NT2/D1 (cell line): ENCODE measurements at places on chromosomes 2 and 18.

GRCh38 chr2:42238644-42239288 lies 69.6 kb downstream of the EML4 start:
- no peak for DNase-seq

GRCh38 chr2:165905854-165906253 lies 47.7 kb downstream of the TTC21B start:
- no peak for DNase-seq

DNA sequence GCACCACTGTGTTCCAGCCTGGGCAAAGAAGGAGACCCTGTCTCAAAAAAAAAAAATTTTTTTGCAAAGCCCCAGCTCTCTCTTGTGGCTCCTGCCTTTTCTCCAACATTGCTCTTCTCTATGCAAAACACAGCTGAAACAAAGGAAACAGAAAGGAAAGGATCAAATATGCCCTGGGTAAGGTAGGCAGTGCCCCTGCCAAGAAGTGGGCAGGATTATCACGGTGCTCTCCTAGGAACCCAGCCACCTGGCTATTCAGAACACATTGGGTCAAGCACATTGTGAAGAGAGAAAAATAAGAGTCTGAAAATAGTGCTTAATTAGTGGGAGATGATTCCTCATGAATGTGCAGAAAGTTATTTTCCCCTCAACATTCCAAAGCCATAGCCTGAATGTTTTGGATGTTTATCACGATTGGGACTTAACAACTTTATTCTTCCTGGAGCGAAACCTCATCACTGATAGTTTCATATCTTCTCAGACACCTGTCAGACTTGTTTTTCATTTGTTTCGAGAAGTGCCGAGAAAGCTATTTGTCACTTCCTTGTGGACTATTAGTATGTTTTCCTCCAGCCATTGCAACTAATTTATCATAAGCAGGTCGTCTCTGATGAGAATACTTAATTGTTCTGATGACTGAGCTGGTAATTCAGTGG lies 42.7 kb upstream of the RPL31 start:
- no peak for DNase-seq

DNA sequence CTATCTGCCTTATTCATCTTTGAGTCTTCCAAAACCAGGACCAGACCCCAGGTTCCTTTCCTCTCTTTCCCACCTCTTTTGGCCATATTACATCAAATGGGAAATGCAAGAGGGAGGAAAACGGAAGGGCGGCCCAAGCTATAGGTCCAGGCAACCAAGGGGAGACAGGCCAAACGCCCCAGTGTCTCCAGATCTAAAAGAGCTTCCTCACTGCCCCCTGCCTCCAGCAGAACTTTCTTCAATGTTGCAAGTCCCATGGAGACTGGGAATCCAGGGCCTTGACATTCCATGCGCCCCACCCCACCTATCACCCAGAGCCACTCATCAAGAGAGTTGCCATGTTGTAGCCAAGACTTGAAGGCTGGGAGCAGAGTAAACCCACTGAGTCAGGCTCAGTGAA lies 15.4 kb downstream of the TNS1 start:
- DNase-seq = no peak

- DNase-seq = no peak
Measured at GRCh38 chr2:112474844-112475486, 7.0 kb upstream of the TTL start.

DNA sequence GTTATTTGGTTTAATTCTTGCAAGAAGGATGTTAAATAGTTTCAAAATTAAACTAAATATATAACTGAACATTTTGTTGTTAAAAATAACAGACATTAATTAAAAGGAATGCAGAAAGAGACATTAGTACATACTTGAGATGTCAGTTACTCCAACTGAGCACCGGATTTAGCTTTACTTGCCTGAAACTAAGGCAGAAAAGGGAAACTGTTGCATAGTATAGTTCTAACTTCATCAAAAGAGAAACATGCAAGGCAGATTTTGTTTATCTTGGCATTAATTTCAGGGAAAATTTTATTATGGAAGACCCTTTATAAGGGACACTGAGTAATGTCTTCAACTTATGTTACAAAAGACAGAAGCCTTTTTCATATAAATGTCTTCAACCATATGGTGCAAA lies 218.3 kb downstream of the STK39 start:
- no peak for DNase-seq

DNA sequence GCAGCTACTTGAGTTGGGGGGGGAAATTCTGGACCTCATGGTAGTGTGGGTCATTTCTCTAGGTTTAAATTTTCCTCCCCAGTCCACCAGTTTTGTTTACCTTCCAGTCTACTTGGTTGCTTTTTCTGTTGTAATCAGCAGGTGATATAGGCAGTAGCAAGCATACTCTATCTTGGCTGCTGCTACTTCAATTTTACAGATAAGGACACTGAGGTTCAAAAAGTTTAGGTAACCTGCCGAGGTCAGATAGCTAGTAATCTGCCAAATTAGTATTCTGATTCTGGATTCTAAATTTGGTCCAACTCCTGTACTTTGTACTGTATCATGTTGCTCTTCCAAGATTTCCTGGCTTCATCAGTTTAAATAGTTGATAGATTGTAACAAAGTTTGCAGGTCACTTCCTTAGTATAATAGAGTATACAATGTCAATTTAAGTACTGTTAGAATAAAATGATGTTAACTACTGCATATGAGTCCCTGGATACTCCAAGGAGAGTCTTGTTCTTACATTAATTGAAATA lies 34.7 kb downstream of the ANTXR1 start:
- DNase-seq = no peak

- no peak for DNase-seq
Measured at GRCh38 chr2:141957827-141958450, 172.9 kb downstream of the LRP1B start.

- DNase-seq = no peak
Measured at GRCh38 chr2:212619954-212620353, 81.4 kb upstream of the ERBB4 start.

- DNase-seq = no peak
Measured at GRCh38 chr2:135532581-135532980, 1.3 kb downstream of the R3HDM1 start.

GRCh38 chr2:33265584-33266338 lies 210.7 kb upstream of the RASGRP3 start:
- DNase-seq = no peak

DNA sequence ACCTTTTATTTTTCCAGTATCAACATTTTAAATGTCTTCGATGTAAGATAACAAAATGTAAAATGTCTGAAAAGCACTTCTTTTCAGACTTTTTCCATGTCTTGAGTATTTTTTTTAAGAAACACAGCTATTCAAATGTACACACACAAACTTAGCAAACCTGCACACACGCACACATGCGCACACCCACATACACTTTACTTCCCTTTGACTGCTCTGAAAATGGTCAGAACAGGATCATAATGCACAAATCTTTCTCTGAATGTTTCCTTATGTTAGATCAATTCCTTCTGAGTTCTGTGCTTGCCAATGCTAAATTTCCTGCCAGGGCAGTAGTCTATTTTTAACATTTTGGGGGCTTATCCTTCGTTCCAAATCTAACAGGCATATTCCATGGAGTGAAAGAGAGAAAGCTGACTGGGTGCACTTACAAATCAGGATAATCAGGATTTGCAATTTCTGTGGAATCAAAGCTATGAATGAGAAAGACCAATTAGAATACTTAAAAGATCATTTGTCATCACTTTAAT lies 136.3 kb downstream of the ZEB2 start:
- no peak for DNase-seq

DNA sequence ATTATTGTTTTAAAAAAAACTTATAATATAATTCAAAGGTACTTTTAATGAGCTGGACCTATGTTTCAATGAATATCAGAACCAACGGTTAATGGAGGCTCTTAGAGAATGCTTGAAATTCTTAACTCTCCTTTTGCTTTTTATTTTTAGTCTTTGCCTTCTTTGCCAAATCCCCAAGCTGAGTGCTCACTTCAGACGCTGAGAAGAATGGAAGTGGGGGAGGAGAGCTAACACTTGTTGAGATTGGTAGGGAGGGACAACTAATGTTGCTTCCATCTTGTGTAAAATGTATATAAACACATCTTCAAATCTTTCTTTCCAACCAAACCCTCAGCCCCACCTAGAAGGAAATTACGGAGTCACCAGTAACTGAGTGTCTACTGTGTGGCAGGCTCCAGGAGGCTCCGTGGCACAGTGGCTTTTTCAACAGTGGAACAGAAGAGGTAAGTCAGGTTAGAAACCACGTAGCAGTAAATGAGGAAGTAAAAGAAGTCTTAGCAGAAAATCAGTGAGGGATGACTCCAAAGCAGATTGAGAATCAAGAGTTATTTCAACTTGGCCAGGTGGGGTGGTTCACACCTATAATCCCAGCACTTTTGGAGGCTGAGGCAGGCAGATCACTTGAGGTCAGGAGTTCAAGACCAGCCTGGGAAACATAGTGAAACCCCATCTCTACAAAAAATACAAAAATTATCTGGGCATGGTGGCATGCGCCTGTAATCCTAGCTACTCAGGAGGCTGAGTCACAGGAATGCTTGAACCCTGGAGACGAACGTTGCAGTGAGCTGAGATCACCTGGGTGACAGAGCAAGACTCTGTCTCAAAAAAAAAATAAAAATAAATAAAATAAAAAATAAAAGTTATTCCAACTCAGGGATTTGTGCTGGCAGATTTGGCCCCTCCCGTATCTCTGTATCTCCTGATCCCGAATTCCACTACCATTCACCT lies 45.0 kb upstream of the CREB1 start:
- no peak for DNase-seq

DNA sequence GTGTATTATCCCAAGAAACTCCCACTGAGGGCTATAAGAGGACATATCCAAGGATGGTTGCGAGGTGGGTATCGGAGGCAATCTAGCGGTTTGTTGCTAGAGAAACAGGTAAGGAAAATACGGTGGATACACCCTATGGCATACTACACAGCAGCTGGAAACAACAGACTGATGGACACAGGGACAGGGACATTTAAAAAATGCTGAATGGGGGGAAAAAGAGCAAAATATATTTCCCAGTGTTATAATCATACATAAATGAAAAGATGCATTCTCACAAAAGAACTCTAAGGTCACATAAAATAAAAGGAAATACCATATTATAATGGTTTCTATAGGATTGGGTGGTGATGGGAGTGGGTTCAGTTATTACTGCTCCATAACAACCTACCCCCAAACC lies 95.9 kb downstream of the SMC6 start:
- DNase-seq = no peak

- DNase-seq = no peak
Measured at GRCh38 chr2:51986101-51986500, 954.2 kb upstream of the NRXN1 start.

DNA sequence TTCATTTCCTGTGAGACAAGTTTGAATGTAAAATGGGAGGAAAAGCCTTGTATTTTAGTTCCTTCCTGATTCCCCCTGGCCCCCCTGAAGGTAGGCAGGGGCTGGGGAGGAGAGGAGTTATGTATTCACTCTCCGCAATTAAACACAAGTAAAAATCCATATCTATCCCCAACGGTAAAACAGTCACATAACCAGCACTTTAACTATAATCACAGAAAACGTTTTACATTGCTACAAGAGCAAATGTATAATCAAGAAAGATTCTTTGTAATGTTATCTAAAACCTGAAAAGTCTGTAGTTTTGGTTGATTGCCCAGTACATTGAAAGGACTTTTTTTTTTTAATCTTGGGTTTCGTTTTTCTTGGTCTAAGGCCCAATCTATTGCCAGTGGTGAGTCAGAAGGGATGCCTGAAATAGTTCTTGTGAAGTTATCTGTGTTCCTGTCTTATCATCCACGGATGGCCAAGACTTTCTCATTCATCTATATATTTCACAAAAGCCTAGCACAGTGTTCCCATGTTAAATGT lies 34.5 kb upstream of the CCNYL1 start:
- DNase-seq = no peak

GRCh38 chr18:62044490-62045000 lies 142.3 kb downstream of the PIGN start:
- DNase-seq = no peak

DNA sequence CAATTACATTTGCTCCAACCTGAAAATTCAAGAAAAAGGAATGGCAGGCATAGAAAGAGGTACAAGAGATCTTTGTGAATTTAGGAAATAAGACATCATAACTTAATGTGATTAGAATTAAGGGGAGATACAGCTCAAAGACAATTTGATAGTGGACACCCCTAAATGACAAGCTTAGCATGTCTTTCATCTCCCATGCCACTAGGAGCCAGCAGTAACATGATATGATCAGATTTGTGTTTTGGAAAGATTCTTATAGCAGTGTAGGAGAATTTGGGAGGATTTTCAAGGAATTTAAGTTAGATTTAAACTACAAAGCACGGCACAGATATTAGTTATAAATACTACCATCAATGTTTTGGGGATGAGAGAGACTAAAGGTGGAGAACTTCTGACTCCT lies 340.8 kb downstream of the RDH14 start:
- DNase-seq = no peak

DNA sequence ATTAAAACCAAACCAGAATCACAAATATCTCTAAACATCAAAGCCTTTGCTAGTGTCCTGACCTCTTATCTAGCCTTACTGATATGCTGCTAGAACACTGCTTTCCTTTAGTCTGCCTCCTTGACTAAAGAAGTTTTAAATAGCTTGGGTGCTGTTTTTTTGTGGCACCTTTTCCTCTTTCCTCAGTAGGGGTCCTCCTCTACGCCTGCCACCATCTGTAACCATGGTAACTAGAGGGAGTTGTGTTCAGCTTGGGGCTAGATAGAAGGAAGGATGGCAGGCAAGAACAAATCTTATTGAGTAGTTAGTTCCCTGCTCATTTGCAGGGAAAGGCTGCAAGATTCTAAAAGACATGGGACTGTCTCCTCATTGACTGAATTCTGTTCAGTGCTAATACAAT lies 86.0 kb downstream of the TAF4B start:
- no peak for DNase-seq

- DNase-seq = no peak
Measured at GRCh38 chr2:201983800-201984199, 49.9 kb upstream of the FZD7 start.

- no peak for DNase-seq
Measured at GRCh38 chr2:230751062-230751461, 38.4 kb downstream of the CAB39 start.

GRCh38 chr2:19649142-19649541 lies 252.6 kb downstream of the TTC32 start:
- DNase-seq = no peak

DNA sequence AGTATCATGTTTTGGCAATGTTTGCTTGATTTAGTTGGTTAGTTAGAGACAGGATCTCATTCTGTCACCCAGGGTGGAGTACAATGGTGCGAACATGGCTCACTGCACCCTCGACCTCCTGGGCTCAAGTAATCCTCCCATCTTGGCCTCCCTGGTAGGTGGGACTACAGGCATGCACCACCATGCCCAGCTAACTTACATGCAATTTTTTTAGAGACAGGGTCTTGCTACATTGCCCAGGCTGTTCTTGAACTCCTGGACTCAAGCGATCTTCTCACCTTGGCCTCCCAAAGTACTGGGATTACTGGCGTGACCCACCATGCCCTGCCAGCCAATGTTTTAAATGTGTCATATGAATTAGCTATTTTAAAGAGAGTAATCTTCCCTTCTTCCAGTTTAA lies 16.3 kb upstream of the CDKL4 start:
- no peak for DNase-seq

DNA sequence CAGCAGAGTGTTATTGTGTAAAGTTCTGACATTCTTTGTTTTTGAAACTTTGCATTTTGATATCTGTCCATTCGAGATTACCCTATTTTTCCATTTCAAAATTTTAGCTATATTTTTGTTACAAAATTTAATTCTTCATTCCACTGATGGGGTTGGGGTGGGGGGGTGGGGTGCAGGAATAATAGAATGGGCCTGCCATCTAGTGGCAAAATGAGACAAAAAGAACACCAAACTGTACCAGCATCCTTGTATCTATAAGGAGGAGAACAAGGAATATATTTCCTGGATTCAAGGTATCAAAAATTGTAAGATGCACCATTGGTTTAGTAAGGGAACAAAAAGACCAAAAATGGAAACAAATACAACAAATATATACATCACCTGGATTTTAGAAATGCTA lies 27.9 kb upstream of the TTR start:
- DNase-seq = no peak
